ENCODE measurements at places on chromosomes 1 and 21.

- peak; percentile 79 for DNase-seq
Observed at GRCh38 chr21:33374450-33375096, 28.6 kb upstream of the IFNGR2 start.

GRCh38 chr1:47840393-47841190 is 156.6 kb downstream of the TRABD2B start:
- no peak for DNase-seq

DNA sequence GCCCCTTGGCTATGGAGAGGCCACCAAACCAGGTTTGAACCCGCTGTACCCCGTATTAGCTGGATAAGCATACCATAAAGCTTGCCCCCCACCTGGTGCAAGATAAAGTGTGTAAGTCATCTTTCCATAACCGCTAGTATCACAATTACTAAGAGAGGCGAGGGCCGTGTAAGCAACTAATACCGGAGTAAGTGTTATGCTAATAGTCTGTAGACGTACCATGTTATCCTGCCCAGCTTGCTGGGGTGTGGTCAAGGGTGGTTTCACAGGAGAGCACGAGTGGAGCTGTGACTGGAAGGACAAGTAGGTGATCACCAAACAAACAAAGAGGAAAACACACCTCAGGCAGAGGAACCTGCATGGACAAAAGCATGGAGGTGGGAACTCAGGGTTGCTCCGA is 3.6 kb upstream of the TNFRSF1B start:
- DNase-seq, result no peak

DNA sequence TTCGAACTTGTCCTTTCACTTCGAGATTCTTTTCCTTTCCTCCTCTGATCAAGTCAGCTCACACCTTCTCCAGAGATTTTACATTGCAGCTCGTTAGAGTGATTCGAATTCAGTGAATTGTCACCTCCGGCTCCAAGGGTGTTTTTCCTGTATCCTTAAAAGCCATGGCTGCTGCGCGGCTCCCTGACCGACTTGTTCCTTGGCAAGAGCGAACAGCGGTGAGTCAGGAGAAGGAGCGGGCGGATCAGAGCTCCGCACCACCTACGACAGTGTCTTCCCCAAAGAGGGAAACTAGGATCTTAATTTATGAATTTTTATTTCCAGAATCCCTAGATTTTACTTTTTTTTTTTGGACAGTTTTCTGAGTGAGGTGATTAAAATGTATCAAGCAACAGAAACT is 204.4 kb upstream of the ADGRL2 start:
- no peak for DNase-seq

GRCh38 chr1:24193046-24193445 is 6.0 kb upstream of the IFNLR1 start:
- DNase-seq, result no peak

All from common myeloid progenitor, CD34-positive (primary cell).